ENCODE measurements at places on chromosomes 6 and 20. TPM values are rescaled to one million over a fixed set of nuclear protein-coding genes. Genes with fewer than 3 reads are reported as not detected.

DNA sequence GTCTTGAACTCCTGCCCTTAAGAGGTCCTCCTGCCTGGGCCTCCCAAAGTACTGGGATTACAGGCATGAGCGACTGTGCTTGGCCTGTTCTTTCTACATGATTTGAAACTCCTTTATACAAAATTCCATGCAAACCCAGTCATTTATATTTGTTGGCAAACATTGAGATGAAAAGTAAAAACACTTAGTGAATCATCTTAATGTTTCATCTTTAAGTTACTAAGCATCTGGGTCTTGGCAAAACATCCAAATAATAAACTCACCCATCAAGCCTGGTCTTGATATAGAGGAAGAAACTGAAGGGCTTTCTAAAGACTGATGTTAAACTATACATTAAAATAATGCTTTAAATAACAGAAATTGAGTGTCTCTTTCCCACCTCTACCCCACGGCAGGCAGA lies 95.1 kb downstream of the FUT9 start:
- no peak overlapping the region for H3K27ac ChIP-seq
- H3K36me3 ChIP-seq = no peaks in the 10 kb centered on the region
- no peak overlapping the region for H3K4me3 ChIP-seq
- no peaks in the 10 kb centered on the region for H3K27me3 ChIP-seq
- no peak for DNase-seq
- H3K4me1 ChIP-seq = no peaks in the 10 kb centered on the region

DNA sequence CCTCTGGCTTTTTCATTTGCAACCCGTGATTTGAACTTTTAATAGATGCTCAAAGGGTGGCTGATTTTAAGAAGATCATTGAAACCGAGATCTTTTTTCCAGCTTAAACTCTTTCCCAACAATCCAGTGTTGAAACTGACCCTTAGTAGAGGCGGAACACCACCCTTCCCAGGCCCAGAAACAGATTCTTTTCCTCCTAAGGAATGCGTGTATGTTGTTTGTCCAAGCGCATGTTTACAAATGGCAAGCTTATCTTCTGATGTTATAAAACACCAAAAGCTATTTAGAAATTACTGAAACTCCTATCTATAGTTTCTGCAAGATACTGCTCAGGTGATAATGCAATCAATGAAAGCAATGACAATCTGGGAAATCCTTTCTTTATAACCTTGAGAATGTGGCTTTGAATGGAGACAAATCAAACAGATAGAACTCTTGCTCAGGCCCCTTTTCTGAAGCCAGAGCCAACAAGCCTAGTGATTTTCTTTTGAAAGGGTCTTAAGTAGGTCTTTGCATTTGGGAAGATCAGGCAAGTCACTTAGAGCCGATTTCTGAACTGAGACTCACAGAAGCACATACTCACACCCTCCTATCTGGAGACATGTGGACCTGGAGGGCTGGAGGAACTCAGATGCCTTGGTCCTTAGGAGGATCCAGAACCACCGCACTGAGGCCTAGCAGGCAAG lies 9.1 kb downstream of the BANF2 start:
- no peaks in the 10 kb centered on the region for H3K4me1 ChIP-seq
- H3K27ac ChIP-seq = no peak overlapping the region

DNA sequence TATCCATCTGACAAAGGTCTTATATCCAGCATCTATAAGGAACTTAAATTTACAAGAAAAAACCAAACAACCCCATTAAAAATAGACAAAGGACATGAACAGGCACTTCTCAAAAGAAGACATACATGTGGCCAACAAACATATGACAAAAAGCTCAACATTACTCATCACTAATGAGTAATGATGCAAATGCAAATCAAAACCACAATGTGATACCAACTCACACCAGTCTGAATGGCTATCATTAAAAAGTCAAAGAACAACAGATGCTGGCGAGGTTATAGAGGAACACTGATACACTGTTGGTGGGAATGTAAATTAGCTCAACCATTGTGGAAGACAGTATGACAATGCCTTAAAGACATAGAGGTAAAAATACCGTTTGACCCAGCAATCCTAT lies 13.9 kb downstream of the MACROD2 start:
- DNase-seq = no peak
- no peaks in the 10 kb centered on the region for H3K27me3 ChIP-seq
- no peak overlapping the region for H3K4me3 ChIP-seq
- no peak overlapping the region for H3K27ac ChIP-seq
- H3K36me3 ChIP-seq = no peaks in the 10 kb centered on the region
- no peaks in the 10 kb centered on the region for H3K4me1 ChIP-seq

- H3K4me3 ChIP-seq = no peak overlapping the region
- H3K36me3 ChIP-seq = no peaks in the 10 kb centered on the region
- H3K27ac ChIP-seq = no peak overlapping the region
- no peaks in the 10 kb centered on the region for H3K27me3 ChIP-seq
- H3K4me1 ChIP-seq = no peaks in the 10 kb centered on the region
These were observed 353.5 kb downstream of the SMOC2 start for GRCh38 chr6:168794491-168794890.

The OLIG3 gene
- not detected for polyA plus RNA-seq

GRCh38 chr6:111909238-111909637 lies 36.0 kb upstream of the FYN start:
- no peaks in the 10 kb centered on the region for H3K36me3 ChIP-seq
- no peak for DNase-seq
- no peaks in the 10 kb centered on the region for H3K4me1 ChIP-seq
- H3K4me3 ChIP-seq = no peak overlapping the region
- H3K27ac ChIP-seq = no peak overlapping the region

DNA sequence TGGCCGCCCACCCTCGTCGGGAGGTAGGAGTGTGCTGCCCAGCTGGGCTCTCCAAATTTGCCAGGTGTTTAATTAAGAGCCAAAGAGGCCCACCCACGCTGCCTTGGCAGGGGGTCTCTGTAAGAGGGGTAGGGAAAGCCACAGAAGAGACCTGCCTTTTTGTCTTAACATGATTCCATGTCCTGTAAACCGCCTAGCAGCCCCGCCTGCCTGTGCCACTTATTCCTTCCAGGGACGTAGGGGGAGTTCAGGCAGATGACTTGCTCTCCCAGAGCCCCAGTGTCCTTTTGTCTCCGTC lies 2.1 kb downstream of the FAM210B start:
- H3K27ac ChIP-seq = no peak overlapping the region
- H3K4me1 ChIP-seq = no peaks in the 10 kb centered on the region
- H3K27me3 ChIP-seq = no peaks in the 10 kb centered on the region
- no peak for DNase-seq
- peaks cover 8% of the 10 kb centered on the region for H3K36me3 ChIP-seq
- peak overlapping the region; percentile 100 for H3K4me3 ChIP-seq

DNA sequence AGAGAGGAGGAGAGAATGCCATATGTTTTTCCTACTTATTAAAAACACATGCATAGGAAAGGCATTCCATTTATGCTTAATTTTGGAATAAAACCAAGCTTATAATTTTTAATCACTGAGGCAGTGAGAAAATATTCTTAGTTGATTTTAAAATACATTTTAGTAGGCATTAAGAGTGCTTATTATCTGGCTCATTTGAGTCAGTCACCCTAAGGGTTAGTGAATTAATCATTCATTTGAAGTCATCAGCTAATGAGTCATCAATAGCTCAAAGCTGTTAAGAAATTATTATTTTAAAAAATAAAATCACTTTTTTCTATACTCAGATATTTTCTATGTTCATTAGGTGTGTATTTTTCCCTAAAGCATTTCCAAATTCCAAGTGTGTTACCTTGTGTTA lies 81.6 kb downstream of the TMEM200A start:
- H3K27me3 ChIP-seq = no peaks in the 10 kb centered on the region
- no peak overlapping the region for H3K27ac ChIP-seq
- H3K4me1 ChIP-seq = no peaks in the 10 kb centered on the region
- H3K36me3 ChIP-seq = no peaks in the 10 kb centered on the region

- peaks cover 12% of the 10 kb centered on the region for H3K4me1 ChIP-seq
- H3K27ac ChIP-seq = no peak overlapping the region
- H3K4me3 ChIP-seq = no peak overlapping the region
These were observed 329.3 kb downstream of the NRN1 start for GRCh38 chr6:5677219-5678000.

DNA sequence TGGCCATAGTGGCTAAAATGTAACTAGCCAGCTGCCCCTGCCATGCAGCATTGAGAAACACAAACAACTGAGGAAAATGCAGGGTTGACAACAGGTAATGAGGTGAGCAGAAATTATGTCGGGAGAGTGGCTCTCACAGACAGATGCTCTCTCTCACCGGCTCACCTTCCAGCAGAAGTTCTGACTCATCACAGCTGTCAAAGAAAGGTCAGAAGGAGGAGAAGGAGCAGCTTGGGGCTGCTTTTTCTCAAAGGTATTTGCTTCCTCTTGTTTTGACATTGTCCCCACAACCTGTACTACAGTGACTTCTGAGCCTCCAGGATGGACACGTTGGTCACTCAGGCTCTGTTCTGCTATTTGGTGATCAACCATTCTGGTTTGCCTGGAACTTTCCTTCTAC lies 190.5 kb upstream of the HEY2 start:
- no peaks in the 10 kb centered on the region for H3K36me3 ChIP-seq
- H3K4me3 ChIP-seq = no peak overlapping the region
- no peaks in the 10 kb centered on the region for H3K27me3 ChIP-seq

- no peak for DNase-seq
- no peaks in the 10 kb centered on the region for H3K27me3 ChIP-seq
- H3K4me3 ChIP-seq = no peak overlapping the region
- no peaks in the 10 kb centered on the region for H3K4me1 ChIP-seq
- H3K27ac ChIP-seq = no peak overlapping the region
- no peaks in the 10 kb centered on the region for H3K36me3 ChIP-seq
These were observed 198.5 kb upstream of the TAB2 start for GRCh38 chr6:149118737-149119653.

The TBXT gene
- not detected for polyA plus RNA-seq

DNA sequence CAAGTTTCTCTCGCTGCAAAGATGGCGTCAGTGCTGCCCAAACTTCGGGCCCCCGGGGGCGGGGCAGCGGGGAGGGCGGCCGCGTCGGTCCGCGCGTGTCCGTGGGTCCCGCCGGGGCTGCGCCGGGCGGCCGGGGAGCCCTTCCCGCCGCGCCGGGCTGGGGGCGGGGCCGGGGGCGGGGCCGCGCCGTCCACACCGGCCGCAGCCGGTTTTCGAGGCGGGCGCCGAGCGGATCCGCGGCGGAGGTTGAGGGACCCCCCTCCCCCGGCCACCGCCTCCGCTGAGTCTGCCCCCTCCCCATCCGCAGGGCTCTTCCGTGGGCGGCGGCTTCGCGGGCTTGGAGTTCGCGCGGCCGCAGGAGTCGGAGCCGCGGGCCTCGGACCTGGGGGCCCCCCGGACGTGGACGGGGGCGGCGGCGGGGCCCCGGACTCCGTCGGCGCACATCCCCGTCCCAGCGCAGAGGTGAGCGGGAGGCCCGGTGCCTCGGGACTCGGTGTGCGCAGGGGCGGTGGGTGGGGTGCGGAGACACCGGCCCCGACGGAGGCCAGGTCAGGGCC lies 572 bp downstream of the SLC2A4RG start:
- H3K4me1 ChIP-seq = peaks cover 36% of the 10 kb centered on the region
- peaks cover 10% of the 10 kb centered on the region for H3K27me3 ChIP-seq
- peak overlapping the region; percentile 66 for H3K4me3 ChIP-seq
- H3K27ac ChIP-seq = peak overlapping the region; percentile 96

GRCh38 chr6:38136547-38136946 lies 317.0 kb downstream of the ZFAND3 start:
- DNase-seq = no peak
- no peaks in the 10 kb centered on the region for H3K27me3 ChIP-seq
- H3K36me3 ChIP-seq = no peaks in the 10 kb centered on the region
- no peak overlapping the region for H3K4me3 ChIP-seq
- H3K4me1 ChIP-seq = peaks cover 4% of the 10 kb centered on the region

- H3K4me3 ChIP-seq = no peak overlapping the region
- H3K27ac ChIP-seq = no peak overlapping the region
- H3K27me3 ChIP-seq = no peaks in the 10 kb centered on the region
- H3K4me1 ChIP-seq = no peaks in the 10 kb centered on the region
These were observed 21.1 kb downstream of the COL20A1 start for GRCh38 chr20:63314015-63314471.

GRCh38 chr20:55776176-55776575 lies 229.1 kb downstream of the CBLN4 start:
- DNase-seq = no peak
- no peak overlapping the region for H3K4me3 ChIP-seq
- H3K27ac ChIP-seq = no peak overlapping the region
- H3K4me1 ChIP-seq = no peaks in the 10 kb centered on the region

- DNase-seq = no peak
- H3K4me1 ChIP-seq = no peaks in the 10 kb centered on the region
- no peaks in the 10 kb centered on the region for H3K27me3 ChIP-seq
- H3K36me3 ChIP-seq = no peaks in the 10 kb centered on the region
- no peak overlapping the region for H3K4me3 ChIP-seq
- H3K27ac ChIP-seq = no peak overlapping the region
These were observed 27.0 kb upstream of the ETV7 start for GRCh38 chr6:36414481-36414880.

DNA sequence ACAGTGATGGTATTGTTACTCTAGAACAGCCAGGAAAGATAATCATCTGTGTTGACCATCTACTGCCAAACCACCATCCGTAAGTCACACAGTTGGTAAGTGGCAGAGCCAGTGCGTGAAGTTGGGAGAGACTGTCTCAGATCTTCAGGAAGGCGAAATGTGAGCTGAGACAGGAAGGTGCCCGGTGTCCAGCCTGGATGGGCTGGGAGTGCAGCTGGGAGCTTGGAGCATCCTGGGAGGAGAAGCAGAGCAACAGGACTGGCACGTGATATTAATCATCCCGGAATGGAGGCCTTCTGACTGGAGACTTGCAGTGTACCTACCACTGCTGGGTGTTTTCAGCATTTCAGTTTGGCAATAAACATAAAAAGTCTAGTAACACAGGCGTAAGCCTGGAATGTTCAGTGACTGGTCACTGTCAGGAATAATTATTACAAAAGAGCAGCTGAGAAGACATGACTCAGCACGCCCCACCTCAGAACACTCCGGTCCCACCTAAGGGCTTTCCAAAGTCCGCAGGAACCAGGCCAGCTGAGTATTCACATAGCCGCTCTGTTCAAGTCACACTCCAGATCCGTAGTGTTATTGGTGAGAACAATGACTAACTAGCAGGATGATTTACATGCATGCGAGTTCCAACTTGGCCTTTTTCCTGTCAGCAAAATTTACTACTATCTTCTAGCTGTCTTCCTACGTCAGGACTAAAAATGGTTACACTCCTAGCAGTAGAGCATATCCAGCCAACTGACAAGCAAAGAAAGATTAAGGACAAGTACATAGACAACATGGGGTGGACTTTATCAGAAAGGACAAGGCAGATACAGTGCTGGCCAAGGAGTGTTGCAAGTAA lies 45.1 kb upstream of the PNRC1 start:
- peak; percentile 99 for DNase-seq
- no peaks in the 10 kb centered on the region for H3K27me3 ChIP-seq
- H3K36me3 ChIP-seq = no peaks in the 10 kb centered on the region
- H3K27ac ChIP-seq = peak overlapping the region; percentile 91
- H3K4me3 ChIP-seq = no peak overlapping the region

Data from sigmoid colon (tissue), 7 donors.